ENCODE measurements at places on chromosomes 6 and 20. TPM values are rescaled to one million over a fixed set of nuclear protein-coding genes. Genes with fewer than 3 reads are reported as not detected.

GRCh38 chr6:54353975-54354374 lies 45.7 kb downstream of the TINAG start:
- no peak for DNase-seq

GRCh38 chr6:101607111-101607690 lies 213.7 kb downstream of the GRIK2 start:
- no peak for DNase-seq

DNA sequence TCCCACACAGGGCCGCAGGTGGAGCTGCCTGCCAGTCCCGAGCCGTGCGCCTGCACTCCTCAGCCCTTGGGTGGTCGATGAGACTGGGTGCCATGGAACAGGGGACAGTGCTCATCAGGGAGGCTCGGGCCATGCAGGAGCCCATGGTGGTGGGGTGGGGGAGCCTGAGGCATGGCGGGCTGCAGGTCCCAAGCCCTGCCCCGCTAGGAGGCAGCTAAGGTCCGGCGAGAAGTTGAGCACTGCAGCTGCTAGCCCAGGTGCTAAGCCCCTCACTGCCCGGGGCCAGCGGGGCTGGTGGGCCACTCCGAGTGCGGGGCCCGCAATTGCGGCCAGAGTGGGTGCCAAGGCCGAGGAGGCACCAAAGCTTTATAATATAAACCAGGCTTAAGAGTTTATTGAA lies 479.7 kb downstream of the MMUT start:
- DNase-seq: no peak

- peak; percentile 19 for DNase-seq
Measured at GRCh38 chr20:43983904-43984361, 69.3 kb downstream of the TOX2 start.

DNA sequence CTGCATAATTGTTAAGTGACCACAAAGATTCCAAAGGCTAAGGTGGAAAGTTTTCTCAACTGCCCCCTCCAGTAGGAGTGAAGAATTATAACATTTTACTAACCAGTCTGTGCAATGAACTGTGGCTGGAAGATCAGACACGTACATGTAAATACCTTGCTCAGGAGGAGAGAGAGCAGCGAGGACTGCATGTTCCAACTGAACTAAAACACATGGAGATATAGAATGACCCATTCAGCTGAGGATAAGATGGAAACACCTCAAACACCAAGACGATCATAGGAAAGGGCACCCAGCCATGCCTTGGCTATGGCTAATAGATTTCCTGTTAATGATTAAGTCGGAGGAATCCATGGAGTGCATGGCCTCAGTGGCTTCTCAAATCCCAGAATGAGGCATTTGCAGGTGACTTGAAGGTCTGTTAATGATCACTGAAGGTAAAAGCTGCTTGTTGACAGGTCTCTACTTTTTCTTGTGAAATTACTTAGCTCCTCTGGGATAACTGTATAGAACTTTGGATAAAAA lies 875.6 kb downstream of the TFAP2A start:
- DNase-seq: no peak

- no peak for DNase-seq
Measured at GRCh38 chr6:115137910-115138309, 795.1 kb upstream of the HS3ST5 start.

DNA sequence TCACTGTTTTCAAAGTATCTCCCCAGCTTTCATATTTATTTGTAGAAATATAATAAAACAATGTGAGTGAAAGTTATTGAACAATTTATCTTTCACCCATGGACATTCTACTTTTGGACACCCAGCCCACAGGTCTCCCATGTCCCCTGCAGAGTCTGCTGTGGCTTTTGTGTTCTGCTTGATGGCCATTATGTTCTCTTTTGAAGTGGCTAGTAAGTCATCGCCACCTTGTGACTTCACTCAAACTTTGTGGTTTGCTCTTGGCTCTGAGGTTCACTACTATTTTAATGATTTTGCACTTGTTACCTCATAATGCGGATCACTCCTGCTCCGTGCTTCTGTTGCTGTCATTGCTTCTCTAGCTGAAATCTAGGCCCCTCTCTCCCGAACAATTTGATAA lies 10.2 kb upstream of the DEFB113 start:
- no peak for DNase-seq

DNA sequence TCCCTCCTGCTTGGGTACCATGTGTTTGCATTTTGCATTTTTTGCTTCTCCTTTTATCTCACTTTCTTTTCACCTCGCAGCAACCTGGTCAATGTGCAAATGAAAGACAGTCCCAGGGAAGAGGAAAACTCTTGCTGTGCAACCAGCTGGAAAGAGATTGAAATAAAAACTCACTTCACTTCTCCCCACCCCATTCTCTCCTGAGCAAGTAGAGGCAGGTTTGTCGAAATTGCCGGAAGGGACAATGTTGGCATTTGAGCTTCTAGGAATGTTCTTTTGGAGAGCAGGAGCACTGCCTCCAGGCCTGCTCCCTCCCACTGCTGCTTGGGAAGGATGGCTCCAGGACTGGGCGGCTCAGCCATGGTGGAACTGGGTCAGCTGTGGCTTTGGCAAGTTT lies 30.6 kb downstream of the KCNG1 start:
- DNase-seq: no peak

GRCh38 chr6:13152764-13153163 lies 175.6 kb downstream of the TBC1D7 start:
- no peak for DNase-seq

DNA sequence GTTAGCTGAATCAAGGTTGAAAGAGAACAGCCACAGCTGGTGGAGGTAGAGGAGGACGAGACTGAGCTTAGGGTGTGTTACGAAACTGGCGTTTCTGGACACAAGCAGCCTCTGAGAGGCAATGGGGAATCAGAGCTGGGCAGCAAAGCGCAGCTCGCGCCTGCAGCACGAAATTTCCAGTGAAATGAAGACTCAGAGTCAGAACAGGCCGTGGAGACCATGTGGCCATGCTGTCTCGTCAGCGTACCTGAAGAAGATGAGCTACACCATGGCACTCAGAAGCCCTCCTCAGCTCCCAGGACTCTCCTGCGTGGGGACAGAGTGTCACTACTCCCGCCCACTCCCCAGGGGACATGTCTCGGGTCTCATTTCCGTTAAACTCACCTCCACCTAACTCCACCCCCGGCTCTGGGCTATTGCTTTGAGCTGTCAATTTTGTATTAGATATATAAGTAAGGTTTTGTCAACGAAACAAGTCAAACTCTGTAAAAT lies 256.9 kb downstream of the ERMARD start:
- no peak for DNase-seq

DNA sequence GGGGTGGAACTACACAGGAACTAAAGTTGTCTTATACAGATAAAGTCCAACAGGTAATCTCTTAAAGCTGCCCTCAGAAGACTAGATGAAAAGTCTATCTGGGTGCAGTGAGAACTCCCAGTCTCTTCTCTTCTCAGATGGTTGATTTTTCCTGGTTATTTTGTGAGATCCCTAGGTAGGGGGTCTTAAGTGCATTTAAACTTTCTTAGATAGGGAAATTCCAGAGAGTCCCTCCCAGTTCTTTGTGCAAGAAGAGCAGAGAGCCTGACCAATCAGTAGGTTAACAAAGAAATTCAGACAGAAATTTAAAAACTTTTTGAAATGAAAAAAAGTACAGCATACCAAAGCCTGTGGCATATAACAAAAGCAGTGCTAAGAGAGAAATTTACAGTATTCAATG lies 2.0 kb upstream of the GABRR2 start:
- DNase-seq: no peak

DNA sequence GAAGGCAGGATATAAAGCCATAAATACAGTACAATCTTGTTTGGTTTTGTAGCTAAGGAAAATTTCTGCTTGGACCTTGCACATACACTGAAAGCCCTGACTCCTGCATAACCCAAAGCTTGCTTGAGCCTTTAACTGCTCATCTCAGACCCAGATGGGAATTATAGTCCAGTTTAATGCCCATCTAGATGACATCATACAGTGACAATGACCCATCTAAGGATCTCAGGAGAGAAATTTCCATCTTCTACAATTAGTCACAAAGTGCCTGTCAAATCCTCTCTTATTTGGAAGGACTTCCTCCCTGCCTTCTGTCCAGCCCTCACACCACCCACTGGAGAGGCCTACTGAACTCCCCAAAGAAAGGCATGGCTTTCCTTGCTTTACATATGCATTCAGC lies 69.3 kb downstream of the BTBD3 start:
- DNase-seq: no peak

GRCh38 chr6:144266091-144266649 lies 19.0 kb upstream of the UTRN start:
- DNase-seq: peak; percentile 54

DNA sequence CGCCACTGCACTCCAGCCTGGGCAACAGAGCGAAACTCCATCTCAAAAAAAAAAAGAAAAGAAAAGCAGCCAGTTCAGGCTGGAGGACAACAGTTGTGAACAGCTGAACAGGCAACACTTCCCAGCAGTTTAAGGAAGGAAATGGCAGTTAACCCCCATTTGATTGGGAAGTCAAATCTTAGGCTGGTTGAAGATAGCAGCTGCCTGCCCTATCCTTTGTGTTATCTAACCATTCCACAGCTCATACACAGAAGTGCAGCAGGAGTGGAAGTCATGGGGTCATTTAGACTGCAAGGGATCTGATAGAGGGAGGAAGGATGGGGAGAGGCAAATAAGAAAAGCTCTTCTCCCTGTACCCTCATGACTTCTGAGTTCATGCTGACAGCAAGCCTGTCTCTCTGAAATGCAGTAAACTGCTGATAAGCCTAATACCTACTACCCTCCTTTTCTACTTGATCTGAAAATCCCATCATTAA lies 35.3 kb downstream of the KCTD20 start:
- peak; percentile 23 for DNase-seq

DNA sequence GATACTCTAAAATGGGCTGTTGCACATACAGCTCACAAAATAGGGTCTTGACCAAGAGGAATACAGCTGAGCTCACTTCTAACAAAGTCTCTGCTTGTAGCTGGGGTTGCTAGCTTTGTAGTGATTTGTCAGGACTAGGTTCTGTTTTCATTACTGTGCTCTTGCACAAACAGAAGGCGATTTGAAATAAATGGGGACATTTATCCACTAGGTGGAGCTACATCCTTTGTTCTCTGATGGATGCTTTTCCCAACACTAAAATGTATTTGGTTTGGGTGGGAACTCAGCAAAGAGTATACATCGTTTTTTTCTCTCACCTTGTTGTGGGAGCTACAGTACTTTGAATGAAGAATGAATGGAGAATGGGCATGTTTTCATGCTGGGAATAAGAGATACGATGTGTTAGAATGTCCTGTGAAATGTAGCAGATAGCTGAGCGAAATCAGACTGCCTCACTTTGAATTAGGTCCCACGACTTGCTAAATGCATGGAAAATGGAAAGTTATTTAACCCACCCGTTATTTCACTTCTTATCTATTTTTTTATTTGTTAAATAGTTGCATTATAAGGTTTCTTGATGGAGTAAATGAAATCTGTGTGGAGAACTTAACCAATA lies 494.7 kb upstream of the MAP3K7 start:
- DNase-seq: peak; percentile 66

GRCh38 chr6:45376310-45377042 lies 1.3 kb downstream of the SUPT3H start:
- DNase-seq: peak; percentile 5

- DNase-seq: no peak
Measured at GRCh38 chr6:146017672-146018071, 11.2 kb upstream of the GRM1 start.

DNA sequence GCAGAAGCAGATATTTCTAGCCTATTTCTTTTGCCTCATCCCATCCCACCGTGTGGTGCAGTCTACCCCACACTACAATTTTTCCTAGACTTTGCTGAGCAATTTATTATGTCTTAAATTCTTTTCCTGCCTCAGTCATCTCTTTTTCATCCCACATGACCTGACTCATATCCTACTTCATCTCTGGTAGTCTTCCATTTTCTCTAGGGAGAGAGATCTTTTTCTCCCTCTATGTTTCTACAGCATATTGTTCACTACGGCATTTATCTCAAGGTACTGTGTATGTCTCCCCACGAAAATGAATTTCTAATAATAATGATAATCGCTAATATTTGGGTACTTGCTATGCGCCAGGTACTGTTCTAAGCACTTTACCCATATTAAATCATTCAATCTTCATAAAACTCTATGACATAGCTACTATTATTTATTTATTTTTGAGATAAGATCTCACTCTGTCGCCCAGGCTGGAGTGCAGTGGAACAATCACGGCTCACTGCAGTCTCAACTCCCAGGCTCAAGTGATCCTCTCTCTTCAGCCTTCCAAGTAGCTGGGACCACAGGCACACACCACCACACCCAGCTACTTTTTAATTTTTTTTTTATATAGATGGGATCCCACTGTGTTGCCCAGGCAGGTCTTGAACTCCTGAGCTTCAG lies 15.6 kb downstream of the PDSS2 start:
- no peak for DNase-seq

GRCh38 chr20:32455901-32456701 lies 98.0 kb downstream of the ASXL1 start:
- DNase-seq: no peak

DNA sequence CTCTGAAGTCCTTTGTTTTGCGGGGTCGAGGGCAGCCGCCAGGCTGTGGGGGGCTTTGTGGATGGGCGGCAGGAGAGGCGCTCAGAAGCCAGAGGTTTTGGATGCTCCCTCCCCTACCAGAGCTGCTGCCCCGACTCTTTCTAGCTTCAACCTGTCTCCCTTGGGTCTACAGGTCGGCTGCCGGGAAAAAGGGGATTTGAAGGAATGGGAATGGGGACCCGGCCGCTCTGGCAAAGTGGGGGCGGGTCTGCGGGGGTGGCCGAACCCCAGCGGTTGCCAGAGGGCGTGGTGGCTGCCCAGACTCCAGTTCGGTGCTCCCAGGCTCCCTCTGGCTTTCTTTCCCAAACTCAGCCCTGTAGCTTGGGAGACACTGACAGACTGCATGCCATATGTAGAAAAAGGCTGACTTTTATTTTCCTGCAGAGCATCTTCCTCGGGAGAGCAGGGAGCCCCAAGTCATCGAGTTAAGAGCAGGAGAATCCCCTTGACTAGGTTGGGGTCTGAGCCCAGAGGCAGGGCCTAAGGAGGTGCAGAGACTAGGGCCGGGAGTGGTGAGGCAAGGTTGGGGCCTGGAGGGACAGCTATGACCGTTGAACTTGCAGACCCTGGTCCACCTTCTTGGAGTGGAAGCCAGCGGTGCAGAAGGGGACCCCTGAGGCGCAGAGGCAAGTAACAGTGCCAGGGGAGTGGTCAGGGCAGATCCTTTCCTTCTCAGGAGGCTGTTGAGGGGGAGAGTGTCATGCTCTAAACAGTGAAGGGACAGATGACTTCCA lies 1.4 kb upstream of the PPP1R18 start:
- DNase-seq: peak; percentile 56

- DNase-seq: no peak
Measured at GRCh38 chr6:125656287-125656870, 93.1 kb upstream of the HEY2 start.

Gene TMEM200A
- 0.34 TPM for total RNA-seq

Gene GJA10
- total RNA-seq: not detected

Gene USP49
- 3.1 TPM for total RNA-seq

Gene LST1
- 0.37 TPM for total RNA-seq

Gene CLIC5
- under 0.01 TPM for total RNA-seq

Gene CSE1L
- 83.4 TPM for total RNA-seq

Gene HLA-DMB
- total RNA-seq: 2.9 TPM

Gene LCA5
- total RNA-seq: 4.9 TPM

All from dermis blood vessel endothelial cell (primary cell).